ENCODE measurements at places on chromosomes 5 and 9.

DNA sequence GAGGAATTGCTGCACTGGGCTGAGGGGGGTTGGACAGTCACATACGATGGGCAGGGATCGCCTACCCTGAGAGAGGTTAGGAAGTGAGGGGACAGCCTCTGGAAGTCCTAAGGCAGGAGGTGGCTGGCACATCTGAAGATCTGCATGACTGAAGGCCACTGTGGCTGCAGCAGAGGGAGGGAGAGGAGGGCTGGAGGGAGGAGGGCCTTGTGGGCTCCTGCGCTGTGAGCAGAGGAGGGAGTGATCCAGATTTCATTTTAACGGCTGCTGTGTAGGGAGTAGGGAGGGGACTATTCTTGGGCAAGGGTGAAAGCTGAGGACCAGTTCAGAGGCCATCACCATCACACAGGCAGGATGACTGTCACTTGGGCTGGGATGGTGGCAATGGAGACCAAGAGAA is 7.1 kb downstream of the EIF4E1B start:
- no peak for DNase-seq

GRCh38 chr9:118273048-118273447 is 568.8 kb downstream of the TLR4 start:
- DNase-seq = no peak

GRCh38 chr9:37382982-37383357 is 39.5 kb upstream of the GRHPR start:
- no peak for DNase-seq

DNA sequence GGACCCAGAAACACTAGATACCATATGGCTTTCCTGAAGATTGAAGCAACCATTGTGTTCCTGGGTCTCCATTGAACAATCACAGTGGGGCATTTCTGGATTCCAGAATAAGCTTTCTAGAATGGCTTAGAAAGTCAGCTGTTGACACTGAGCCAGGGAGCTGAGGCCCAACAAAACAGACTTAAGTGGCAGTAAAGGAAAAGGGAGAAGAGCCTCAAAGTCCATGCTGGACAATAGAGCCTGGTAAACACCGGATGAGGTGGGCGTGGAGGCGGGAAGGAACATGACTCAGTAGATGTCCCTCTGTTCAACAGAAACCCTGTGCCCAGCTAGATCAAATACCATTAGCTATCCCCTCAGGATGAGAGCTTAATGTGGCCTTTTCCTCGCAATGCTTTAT is 14.8 kb downstream of the SPARC start:
- no peak for DNase-seq

GRCh38 chr9:77183581-77183980 is 6.2 kb downstream of the VPS13A start:
- DNase-seq = no peak

DNA sequence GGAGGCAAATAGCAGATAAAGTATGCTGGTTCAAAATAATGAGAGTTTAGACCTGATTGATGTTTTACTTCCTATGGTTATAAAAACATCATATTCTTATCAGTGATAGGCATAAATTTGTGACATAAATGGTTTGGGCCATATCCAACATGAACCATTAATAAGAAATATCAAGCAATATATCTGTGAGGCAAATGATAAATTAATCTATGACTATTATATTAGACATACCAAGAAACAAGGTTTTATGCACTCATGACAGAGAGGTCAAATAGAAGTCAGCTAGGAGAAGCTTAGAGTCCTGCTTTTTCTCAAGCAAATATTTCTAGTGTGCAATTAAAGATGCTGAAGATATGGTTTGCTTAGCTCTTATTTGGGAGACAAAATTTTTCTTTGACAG is 10.4 kb downstream of the SMIM3 start:
- DNase-seq = peak; percentile 70

GRCh38 chr9:125999504-125999881 is 252.3 kb downstream of the PBX3 start:
- DNase-seq = no peak

DNA sequence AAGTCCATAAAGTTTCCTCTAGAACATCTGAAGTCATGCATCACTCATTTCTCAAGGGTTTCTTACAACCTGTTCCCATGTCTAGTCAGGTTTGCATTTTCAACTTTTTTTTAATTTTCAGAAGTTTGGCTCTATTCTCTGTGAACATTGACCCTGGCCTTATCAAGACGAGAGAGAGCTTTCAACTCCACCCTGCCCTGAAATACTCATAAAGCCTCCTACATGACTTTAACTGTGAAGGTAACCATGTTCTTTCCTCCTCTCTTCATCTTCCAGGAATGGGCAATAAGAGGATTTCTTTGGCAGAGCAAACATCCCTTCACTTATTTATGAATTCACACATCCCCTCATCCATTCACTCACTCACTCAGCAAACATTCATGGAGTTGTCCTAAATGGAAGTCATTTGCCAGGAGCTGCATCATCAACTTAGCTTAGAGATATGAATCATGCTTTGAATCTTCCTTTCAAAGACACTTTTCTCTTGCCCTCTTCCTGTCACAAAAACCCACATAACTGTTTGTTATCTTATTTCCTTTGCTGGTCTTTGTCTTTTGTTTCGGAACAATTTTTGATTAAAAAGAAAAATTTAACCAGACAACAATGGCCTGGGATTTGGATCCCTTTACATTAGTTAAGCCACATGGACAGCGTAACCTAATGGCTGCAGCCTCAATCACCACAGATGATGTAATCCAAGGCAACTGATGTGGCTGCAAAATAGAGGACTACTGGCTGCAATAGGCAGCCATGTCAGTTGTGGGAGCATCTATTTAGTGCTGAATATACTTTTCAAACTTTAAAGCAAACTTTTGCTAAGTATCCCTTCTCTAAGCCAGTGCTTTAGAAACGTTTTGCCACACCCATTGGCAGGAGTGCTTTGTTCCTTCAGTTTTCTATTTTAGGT is 43.0 kb upstream of the GNAQ start:
- no peak for DNase-seq

DNA sequence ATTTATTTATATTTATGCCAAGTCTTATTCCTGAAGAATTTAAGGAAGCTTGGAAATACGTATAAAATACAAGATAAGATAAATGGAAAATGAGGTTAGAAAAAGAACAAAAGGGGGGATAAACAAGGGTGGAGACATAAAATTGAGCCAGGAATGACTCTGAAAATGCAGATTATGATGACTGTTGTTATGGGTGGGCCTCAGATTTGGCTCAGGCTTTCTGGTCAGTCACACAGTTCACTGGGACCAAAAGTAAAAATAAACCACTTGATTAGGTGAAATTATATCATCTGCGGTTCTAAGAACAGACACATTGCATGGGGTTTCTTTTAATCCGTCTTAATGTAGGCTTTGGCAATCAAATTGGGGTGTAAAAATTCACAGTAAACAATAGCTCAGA is 51.0 kb downstream of the OR1J1 start:
- DNase-seq = no peak

GRCh38 chr5:169697511-169697890 is 60.4 kb downstream of the DOCK2 start:
- no peak for DNase-seq

- peak; percentile 100 for DNase-seq
These were observed 62.7 kb upstream of the OSMR start for GRCh38 chr5:38783011-38783561.

DNA sequence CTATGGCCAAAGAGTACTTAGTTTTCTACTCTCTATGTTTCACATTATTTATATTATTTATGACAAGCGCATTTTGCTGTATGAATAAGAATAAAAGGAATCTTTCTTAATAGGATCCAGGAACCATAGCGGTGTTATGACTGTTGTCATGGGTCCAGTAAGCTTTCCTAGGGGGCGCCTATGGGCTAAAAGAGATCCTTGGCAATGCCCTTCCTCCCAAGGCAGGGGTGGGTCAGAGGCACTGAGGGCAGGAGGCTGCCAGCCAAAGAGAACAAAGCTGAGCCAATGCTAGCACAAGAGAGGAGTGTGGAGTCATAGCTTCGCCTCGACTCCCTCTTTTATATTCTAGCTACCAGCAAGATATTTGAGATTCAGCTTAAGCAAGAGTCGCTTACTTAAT is 98.4 kb upstream of the GNAQ start:
- DNase-seq = peak; percentile 53

- no peak for DNase-seq
These were observed 331.9 kb upstream of the CCNG1 start for GRCh38 chr5:163105456-163105855.

GRCh38 chr9:112615584-112616266 is 102.2 kb downstream of the INIP start:
- DNase-seq = no peak

DNA sequence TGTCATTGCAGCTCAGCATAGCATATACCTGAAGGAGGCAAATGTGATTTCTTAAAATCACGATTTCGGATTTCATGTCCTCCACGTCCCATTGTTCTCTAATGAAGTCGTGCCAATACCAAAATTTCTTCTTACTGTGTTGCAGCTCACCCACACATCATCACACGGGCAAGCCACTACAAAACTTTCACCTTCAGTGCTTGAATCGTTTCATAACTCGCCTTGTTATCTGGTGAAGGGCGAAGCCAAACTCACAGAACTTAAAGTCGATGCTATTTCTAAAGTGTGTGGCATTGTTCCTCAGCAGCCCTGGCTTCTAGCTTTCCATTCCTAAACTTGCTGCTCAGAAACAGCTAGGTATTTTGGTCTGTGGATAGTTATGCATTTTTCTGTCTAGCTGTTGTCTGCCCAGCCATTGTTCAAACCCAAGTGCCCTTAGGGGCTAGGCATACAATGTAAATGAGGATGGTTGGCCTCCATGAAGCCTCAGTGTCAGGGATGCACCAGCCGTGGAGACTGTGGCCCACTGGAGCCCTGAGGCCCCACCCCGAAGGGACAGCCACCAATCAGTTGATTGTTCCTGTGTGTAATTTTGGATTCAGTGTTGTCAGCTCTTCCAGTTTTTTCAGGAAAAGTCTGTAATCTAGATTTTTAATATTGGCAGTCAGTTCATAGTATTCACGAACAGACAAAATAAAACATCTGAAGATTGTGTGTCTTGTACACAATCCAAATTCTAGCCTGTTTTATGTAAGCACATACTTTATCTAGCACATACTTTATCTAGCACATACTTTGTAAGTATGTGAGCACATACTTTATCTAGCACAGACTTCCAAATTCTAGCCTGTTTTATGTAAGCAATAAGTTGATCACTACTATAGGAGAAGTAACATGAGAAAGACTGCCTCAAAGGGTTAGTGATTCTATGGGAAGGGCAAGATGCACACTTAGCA is 112.8 kb downstream of the DAPK1 start:
- peak; percentile 15 for DNase-seq

DNA sequence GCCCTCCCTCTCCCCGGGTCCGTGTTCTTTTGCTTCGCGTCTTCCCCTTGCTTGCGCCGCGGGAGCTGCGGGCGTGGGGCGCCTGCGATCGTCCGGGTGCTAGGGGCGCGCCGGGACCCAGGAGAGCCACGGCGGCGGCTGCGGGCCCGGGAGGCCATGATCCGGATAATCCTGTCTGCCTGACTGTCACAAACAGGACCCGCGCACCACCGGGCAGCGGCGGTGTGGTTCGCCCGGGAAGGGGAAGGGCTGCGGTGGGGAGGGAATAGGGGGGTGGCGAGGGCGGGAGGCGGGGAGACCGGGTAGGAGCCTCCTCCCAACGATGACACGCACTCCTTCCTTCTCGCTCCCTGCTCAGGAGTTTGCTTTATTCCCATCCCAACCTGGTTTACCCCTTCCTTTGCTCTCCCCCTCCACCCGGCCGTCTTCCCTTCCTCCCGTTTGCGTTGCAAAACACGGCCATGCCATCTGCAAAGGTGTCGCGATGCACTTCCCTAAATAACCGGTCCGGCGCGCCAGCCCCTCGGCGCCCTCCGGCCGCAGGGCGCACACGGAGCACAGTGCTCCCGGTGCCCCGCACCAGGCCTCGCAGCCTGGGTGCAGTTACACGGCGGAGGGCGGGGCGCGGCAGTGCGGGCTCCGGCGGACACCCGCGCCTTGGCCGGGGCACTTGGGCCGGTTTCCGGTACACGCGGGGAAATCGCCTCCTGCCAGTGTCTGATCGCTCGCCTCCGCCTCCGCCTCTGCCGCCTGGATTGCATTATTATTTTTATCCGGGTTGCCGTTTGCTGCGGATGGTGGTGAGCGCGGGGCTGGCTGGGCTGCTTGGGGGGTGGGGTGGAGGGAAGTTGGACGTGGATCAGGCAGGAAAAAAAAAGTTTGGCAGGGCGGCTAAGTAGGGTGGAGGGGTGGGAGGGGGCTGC is 1.5 kb downstream of the SMARCA2 start:
- DNase-seq = peak; percentile 79

- DNase-seq = no peak
These were observed 5.7 kb downstream of the HBEGF start for GRCh38 chr5:140340605-140341121.

GRCh38 chr9:106450549-106450948 is 412.4 kb upstream of the ZNF462 start:
- DNase-seq = no peak

- no peak for DNase-seq
These were observed 10.7 kb upstream of the SLC2A8 start for GRCh38 chr9:127386249-127386648.

GRCh38 chr5:10760096-10760920 is 726 bp downstream of the DAP start:
- DNase-seq = peak; percentile 69

DNA sequence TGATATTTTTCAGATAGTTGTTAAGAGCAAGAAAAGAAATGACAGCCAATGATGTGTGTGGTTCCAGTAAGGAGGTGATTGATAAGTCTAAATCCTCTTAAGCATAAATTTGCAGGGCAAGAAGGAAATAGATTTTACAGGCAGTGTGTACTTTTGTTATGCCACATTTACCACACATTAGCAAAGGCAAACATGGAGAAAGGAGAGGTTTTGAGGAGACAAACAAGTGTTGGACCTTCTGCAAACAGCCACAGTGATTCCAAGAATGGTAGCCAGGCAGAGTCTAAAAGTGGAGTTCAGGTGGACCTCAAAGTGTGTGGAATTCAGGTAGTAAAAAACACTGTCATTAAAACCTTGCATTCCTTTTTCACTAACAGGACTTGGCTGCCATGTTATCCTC is 295.9 kb upstream of the ITGA1 start:
- DNase-seq = no peak

DNA sequence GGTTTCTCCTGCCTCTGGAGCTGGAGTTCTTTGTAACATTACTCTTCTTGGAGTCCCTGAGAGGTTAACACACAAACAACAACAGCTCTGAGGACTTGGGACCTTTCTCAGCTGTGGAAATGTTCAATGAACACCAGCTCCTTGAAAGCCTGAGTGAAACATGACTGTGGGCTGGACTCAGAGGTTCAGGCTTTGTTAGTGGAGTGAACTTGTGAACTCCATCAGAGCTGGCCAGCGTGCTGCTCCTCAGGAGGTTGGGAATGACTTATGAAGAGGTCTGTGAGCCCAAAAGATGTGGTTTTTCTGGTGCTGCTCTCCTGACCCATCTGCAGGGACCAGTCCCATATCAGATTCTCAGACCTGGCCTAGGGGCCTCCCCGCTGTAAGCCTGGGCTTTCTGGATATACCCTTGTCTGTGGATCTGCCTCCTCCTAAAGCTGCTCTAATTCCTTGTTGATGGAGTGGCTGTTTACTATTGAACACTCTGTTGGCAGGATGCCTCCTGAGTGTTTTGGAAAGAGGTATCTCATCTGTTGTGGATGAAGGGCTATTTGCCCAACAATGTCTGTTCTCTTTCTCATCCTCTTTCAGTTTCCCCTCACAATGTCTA is 170.0 kb upstream of the GDNF start:
- DNase-seq = no peak

- DNase-seq = no peak
These were observed 133.8 kb downstream of the LIFR start for GRCh38 chr5:38422622-38423021.

- DNase-seq = peak; percentile 60
These were observed 247.7 kb downstream of the PJA2 start for GRCh38 chr5:109161914-109162683.

GRCh38 chr5:133399247-133399891 is 213.0 kb downstream of the FSTL4 start:
- no peak for DNase-seq
